ENCODE measurements at places on chromosomes 4 and X.

DNA sequence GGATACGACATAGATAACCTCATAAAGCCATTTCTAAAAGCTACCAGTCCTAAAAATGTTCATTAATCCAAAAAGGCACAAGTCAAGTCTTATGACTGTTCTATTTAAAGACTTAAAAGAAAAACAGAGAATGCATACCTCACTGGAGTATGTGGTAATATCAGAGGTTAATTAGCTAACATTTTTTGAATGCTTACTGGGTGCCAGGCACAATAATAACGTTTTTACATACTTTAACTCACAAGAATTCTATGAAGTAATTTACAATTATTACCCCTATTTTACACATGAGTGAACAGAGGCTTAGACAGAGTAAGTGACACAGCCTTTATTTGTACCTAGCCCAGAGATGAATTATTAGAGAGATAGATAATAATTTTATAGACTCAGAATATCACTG is 207.5 kb downstream of the PDGFC start:
- DNase-seq = no peak

DNA sequence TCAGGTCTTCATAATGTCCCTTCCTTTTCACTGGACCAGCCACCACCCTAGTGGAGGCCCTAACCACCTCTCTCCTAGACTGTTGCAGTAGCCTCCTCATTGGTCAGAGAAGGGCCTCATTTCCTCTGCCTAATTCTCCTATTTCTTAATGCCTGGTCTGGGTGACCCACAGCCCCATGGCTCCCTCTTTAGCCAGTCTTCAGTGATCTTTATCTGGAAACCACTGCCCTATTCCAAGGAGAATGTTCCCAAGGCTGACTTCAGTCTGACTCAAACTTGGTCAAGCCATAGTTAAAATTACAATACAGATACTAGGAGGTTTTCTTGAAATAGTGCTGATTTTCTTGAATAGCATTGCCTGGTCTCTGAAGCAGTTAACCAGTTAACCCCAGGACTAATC is 53.6 kb upstream of the PRPS1 start:
- DNase-seq = no peak

DNA sequence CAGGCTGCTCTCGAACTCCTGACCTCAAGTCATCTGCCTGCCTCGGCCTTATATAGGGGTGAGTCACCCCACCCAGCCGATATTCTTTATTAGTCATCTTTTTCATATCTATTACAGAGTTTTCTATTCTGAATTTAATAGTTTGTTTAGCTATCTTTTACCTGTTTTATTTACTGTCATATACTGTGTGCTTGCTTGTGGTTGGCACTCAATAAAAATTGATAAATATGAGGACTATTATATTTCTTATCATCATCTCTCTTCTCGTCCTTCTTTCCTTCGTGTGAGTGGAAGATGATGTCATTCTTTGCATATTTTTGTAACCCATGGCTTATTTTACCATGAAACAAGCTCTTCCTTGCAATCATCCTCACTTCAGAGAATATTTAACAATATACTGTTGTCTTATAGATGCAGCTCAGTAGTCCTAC is 265.5 kb downstream of the ARHGAP24 start:
- DNase-seq = no peak

GRCh38 chr4:16467061-16467460 is 240.8 kb upstream of the TAPT1 start:
- no peak for DNase-seq

DNA sequence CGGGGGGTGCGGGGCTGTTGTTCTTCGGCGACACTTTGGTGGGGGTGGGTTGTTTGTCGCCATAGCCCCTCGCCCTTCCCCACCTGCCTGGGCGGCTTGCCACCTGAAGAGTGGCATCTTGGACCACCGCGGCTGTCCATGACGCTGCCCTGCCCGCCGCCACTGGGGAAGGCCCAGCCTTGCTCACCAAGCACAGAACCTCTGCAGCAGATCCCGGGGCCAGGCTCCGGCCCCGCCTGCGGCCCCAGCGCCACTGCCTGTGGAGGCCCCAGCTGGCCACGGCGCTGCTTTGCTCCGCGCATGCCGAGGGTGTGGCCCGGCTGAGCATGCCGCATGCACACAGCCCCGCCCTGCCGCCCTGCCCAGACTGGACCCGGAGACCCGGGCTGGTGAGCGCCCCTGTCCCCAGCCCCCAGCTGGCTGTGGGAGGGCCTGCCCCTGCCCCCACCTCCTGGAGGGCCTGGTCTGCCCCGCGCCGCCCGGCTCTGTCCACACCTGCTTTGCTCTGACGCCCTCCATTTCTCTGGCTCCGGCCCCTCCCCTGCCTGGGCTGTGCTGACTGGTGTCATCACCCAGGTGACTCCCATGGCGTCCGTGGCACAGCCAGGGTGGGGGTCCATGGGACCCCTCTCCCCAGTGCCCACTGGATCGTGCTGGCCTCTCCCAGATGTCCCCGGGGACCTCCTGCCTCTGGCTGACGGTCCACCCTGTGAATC is 5.3 kb downstream of the NAT8L start:
- no peak for DNase-seq

GRCh38 chrX:16671005-16671404 is 21.0 kb downstream of the S100G start:
- peak; percentile 7 for DNase-seq

DNA sequence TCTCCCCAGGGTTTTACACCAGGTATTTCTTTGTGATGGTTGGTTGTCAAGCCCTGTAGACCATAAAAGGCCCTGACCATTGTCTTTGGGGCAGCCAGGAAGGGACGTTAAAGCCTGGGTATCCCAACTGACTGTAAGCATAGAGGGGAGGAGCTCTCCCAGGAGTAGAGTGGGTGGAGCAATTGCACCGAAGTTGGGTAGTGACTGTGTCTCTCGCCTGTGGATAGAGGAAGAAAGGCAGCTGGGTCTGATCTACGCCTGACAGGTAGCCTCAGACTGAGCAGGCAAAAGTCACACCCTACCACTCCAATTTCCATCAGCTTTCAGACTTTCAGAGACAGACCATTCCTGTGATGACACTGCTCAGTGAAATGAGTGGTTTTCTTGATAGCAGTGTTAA is 123.3 kb downstream of the KLHL8 start:
- no peak for DNase-seq

GRCh38 chr4:151569650-151570049 is 160.7 kb downstream of the FHIP1A start:
- DNase-seq = no peak

- DNase-seq = peak; percentile 0
Observed at GRCh38 chrX:23699636-23700194, 32.4 kb downstream of the PRDX4 start.

DNA sequence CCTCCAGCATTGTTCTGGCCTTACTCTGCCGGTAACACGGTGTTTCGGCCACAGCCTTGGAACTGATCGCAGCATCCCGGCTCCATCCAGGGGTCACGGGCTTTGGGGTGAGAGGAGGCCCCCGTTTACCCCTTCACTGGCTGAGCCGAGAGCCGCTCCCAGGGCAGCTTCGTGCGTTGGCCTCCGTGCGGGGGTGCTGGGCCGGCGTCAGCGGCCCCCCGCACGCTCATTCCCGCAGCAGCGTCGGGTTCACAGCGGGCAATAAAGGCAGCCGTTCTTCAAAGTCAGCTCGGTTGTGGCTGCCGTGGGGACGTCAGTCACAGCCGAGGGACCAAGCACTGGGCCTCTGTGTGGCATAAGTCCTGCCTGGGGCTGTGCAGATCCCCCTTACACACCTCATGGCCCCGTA is 25.3 kb upstream of the PLCXD1 start:
- DNase-seq = no peak

GRCh38 chr4:76544725-76545124 is 109.7 kb downstream of the SHROOM3 start:
- no peak for DNase-seq

GRCh38 chr4:106985830-106986229 is 50.3 kb downstream of the DKK2 start:
- DNase-seq = no peak
